ENCODE measurements at places on chromosomes 3 and 15.

DNA sequence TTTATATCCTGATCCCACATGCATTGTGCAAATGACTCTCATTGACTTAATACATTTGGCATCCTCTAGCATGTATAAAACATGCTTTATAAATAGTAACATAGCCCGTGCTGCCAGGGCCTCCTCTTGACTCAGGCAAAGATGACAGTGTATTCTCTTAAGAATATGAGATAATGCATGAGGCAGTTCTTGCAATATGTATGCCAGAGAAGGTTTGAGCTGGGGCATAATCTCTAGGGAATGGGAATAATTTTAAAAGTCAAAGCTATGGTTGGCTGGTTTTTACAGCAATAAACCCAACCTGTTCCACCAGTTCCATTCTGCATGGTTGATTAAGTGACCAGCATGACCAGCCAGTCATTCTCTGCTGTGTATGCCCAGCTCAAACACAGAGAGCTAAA, 179.0 kb upstream of the PFN2 start:
- DNase-seq = no peak

DNA sequence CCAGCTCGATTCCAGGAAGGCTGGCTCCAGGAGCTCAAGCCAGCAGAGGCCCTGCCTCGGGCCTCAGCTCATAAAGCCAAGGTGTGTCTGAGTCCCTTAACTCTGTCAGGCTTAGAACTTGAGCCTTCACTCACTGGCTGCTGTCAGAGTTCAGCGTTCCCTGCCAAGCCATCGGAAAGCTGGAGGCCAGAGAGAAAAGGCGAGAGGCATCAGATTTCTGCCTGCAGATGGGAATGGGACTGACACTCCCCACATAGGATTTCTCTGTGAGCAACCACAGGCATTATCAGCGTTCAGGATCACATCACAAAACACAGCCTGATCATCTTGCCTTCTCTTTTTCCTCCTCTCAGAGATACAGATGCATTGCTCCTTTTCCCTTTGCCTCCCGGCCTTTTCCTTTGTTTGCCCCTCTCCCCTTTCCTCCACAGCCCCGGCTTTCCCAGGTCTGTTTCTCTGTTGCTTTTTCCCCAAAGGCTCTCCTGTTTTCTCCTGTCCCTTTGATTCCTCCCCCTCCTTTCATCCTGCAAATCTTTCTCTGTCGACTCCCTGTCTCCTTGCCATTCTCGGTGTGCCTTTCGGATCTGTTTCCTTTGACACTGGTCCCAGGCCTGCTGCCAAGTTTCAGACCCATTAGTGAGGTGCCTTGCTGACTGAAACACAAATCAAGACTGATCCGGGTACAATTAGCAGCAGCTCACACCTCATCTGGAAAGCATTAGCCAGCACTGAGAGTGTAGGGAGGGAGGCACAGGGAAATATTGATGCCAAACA, 44.5 kb upstream of the BOC start:
- no peak for DNase-seq

GRCh38 chr3:67294341-67294740, 296.2 kb downstream of the KBTBD8 start:
- no peak for DNase-seq

- DNase-seq = no peak
Observed at GRCh38 chr15:72242775-72243370, 11.9 kb upstream of the PKM start.

GRCh38 chr3:118292841-118293240, 741.8 kb downstream of the IGSF11 start:
- DNase-seq = no peak

- DNase-seq = no peak
Observed at GRCh38 chr3:83434880-83435587, 1523.8 kb upstream of the CADM2 start.

DNA sequence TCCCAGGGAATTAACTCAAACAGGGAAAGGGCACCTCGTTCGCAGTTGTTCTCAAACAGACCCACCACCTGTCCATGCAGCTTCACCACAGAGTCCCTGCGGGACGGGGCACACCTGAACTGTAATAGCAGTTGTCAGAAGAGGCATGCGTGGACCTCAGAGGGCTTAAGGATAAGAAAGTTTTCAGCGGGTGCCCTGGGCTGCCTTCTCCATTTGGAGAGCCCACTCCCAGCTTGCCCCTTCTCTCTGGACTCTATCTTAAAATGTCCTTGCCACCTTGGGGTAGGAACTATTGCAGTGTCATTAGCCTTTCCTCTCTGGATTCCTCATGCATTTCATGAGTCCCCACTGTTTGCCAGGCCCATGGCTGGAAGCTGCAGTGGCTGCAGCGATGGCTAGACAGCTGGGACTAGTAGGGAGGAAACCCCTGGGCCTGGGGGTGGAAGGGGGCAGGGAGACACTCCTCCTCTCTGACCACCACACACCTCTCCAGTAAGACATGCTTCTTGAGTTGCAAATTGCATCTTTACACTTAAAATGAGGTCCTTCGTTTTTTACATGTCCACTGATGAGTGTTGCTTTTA, 33.5 kb downstream of the PDIA5 start:
- no peak for DNase-seq

- DNase-seq = no peak
Observed at GRCh38 chr3:56379723-56380287, 88.5 kb downstream of the ERC2 start.

GRCh38 chr3:71039332-71039731, 544.2 kb downstream of the FOXP1 start:
- DNase-seq = no peak

- DNase-seq = no peak
Observed at GRCh38 chr3:177448987-177449359, 251.7 kb upstream of the TBL1XR1 start.

DNA sequence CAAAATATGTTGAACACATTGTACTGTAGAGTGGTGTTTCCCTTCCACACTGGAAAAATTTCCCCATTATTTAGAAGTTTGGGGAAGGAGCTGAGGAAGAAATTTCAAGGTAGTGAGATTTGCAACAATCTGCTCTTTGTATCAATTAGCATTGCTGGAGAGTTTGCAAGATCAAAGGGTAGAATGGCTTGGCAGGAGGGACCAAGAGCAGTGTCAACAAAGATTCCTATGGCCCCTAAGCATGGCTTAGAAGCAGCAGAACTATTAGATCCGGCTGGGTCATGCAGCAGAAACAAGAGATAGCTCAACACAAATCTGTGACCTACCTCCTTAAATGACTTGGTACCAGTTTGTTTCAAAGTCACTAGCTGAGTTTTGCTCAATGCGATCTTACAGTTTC, 175.0 kb downstream of the C3orf38 start:
- no peak for DNase-seq

- DNase-seq = no peak
Observed at GRCh38 chr15:59678620-59679019, 10.5 kb downstream of the BNIP2 start.

GRCh38 chr15:95848126-95848525, 482.4 kb upstream of the NR2F2 start:
- no peak for DNase-seq

DNA sequence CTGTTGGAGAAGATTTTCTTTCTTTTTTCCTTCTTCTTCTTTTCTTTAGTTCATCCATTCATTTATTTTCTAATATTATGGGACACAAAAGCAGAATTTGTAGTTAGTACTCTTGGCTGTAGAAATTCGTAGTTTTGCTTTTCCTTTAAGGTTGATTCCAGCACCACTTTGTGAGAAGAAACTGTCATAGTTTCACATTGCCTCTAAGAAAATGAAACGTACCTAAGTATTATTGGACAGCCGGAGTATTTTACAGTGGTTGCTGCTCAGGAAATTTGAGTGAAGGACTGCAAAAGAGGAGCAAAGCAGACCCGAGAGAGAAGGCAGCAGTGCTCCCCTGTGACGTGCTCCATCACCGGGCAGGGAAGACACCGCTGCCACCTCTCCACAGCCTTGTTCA, 48.1 kb downstream of the PLCL2 start:
- DNase-seq = no peak

DNA sequence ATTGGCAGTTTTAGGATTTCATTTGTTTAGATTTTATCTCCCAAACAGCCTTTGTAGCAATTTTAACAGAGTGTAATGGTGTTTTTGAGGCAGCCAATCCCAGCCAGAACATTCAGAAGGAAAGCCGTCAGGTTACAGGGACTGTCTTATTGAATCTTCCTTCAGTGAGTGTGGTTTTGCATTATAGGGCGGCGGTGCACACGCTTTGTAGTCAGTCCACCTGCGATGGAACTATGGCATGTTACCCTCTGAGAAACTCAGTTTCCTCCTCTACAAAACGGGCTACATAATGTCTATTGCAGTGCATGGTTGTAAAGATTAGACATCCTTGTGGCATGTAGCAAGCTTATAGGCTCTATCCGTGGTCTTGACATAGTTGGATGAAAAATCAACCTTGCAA, 1.0 kb downstream of the LRRC28 start:
- no peak for DNase-seq

DNA sequence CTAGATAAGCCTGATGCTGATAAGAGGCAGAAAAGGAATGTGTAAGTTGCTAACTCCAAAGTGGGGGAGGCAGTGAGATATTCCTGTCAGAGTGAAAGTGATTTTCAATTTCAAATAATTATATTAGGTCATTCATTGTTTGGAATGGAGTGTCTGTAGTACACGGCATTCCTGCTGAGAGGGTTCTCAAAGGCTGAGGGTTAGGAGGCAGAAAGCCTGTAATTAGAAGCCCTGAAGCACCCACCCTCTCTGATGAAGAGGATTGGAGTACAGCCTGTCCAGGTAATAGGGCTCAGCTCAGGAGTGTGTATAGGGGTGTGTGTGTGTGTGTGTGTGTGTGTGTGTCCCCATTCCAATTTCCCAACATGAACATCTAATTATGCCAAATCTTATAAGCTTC, 486.8 kb downstream of the MAGI1 start:
- no peak for DNase-seq

DNA sequence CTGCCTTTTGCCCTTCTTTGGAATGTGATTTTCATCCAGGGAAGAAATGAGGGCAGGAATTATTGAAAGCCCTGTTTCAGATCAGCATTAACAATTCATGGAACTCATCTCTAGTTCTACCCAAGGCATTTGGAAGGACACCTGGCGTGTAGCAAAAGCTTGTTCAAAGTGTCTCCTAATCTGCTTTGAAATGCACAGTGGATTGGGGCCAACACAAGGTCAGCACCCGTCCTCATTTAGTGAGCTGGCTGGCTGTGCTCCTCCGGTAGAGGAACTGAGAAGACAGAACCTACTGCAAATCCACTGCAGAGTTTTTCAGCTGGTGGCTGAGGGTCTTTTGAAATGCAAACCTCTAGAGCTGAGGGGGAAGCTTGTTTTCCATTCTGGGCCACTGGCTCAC, 141.6 kb upstream of the STT3B start:
- DNase-seq = no peak

- no peak for DNase-seq
Observed at GRCh38 chr15:99421172-99421656, 144.6 kb upstream of the MEF2A start.

GRCh38 chr3:132261506-132261905, 55.7 kb upstream of the ACP3 start:
- DNase-seq = no peak

DNA sequence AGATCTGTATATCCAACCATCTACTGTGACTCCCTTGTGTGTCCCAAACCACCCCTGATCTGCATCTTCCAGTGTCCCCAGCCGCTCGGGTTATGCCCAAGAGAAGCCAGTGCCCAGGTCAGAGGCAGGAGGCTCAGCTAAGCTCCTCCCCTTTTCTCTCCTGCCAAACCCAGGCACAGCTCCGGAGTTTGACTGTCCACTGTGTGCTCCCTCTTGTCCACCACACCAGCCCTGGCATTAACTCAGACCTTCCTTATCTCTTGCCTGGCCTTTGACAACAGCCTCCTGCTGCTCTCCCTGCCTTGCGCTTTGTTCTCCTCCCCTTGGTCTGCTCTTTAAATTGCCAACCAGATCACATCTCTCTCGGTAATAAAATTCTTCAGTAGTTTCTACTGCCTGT, 39.3 kb downstream of the DGKG start:
- DNase-seq = no peak

GRCh38 chr3:169228522-169228921, 435.0 kb downstream of the MECOM start:
- no peak for DNase-seq

GRCh38 chr15:93036951-93037819, 51.8 kb downstream of the RGMA start:
- DNase-seq = no peak

- no peak for DNase-seq
Observed at GRCh38 chr3:58154626-58155449, 55.9 kb downstream of the DNASE1L3 start.

- DNase-seq = no peak
Observed at GRCh38 chr3:66567077-66567476, 66.3 kb upstream of the LRIG1 start.

DNA sequence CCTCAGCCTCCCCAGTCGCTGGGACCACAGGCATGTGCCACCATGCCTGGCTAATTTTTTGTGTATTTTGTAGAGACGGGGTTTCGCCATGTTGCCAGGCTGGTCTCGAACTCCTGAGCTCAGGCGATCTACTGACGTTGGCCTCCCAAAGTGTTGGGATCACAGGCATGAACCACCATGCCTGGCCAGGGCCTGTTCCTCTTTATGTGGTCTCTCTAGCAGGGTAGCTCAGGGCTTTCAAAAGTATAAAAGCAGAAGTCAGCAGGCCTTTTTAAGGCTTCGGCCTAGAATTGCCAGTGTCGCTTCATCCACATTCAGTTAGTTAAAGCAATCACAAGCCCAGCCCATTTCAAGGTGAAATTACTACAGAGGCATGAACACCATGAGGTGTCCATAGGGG, 7.6 kb downstream of the VHL start:
- no peak for DNase-seq

DNA sequence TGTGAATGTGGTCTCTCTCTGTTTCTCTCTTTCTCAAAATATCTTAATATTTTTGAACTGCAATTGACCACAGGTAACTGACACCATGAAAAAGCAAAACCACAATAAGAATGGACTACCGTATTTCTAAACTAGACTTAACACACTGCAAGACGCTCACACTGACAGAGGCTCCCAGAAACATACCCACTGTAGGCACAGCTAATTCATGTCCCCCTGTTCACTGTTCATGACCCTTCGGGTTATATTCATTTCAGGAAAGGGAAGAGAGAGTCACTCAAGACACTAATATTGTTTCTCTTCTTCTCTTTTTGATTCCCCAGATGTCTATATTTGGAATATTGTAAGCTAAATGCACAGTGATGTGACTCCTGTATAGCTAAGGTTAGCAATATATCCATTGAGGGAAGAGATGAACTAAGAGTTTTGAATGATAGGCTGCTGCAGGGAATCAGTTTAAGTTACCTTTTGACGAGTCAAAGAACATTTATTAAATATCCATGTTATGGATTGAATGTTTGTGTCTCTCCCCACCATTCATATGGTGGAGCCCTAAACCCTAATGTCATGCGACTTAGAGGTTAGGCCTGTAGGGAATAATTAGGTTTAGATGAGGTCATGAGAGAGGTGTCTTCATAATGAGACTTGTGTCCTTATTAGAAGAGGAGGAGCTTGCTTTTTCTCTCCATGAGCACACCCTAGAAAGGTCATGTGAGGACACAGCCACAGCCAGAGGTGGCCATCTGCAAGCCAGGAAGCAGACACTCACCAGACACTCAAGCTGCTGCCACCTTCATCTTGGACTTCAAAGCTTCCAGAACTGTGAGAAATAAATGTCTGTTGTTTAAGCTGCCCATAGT, 216.6 kb upstream of the GRM7 start:
- DNase-seq = no peak

Measured in stimulated activated CD8-positive, alpha-beta memory T cell treated with anti-CD3 and anti-CD28 coated beads, Interleukin-15, amount 100 ng/mL, for 1 hour (primary cell).